ENCODE measurements at places on chromosomes 3 and 15. TPM values are rescaled to one million over a fixed set of nuclear protein-coding genes. Genes with fewer than 3 reads are reported as not detected.

Gene NMD3
- total RNA-seq: 54.7 TPM

Gene PAK6
- 21.0 TPM for total RNA-seq

Gene CKMT1A
- total RNA-seq: 89.3 TPM

Gene MESP1
- 0.78 TPM for total RNA-seq

Gene OR4F6
- total RNA-seq: not detected

Gene SLC7A14
- not detected for total RNA-seq

Gene CCR9
- not detected for total RNA-seq

Gene AGBL1
- not detected for total RNA-seq

Gene GCNT3
- total RNA-seq: not detected

Gene AMOTL2
- total RNA-seq: 55.9 TPM

Gene KAT2B
- 1.4 TPM for total RNA-seq

Gene SLCO3A1
- total RNA-seq: 10.5 TPM

Gene RTP3
- not detected for total RNA-seq

Gene ACP3
- 0.16 TPM for total RNA-seq

Gene B3GALNT1
- 9.4 TPM for total RNA-seq

Gene CLEC3B
- not detected for total RNA-seq

Measured in hair follicular keratinocyte (primary cell).